GM23338 (cell line): ENCODE measurements at places on chromosomes 4 and X.
A peak's percentile ranks its signal among the peaks of the same experiment; 100 is the strongest.

GRCh38 chrX:118948270-118948669 is 26.1 kb upstream of the LONRF3 start:
- no peak for DNase-seq

- DNase-seq = no peak
Observed at GRCh38 chr4:123922847-123923246, 526.3 kb downstream of the SPRY1 start.

DNA sequence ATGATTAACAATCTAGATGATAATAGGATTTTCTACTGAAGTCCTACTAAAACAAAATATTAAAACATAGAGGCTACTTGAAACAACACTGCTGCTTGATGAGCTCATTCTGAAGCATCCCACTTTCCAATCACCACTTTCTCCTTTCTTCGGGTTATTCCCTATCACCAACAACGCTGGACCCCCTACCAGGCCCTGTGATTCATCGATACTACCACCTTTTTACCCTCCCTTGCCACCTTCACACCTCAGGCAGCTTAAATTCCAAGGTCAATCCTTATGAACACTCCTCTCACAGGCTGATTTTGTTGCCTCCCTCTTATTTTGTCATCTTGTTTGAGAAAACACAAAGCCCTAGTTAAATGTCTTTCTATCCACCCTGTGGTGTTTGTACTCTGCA is 102.6 kb downstream of the IQCM start:
- peak; percentile 7 for DNase-seq

GRCh38 chrX:40097504-40098263 is at the start of gene BCOR:
TSS of gene BCOR (minus strand) at chrX:40097958. CDS start at chrX:40077929, 20,029 bp downstream.
- peak; percentile 70 for DNase-seq

- no peak for DNase-seq
Observed at GRCh38 chrX:103279624-103280023, 3.1 kb upstream of the TCEAL5 start.

DNA sequence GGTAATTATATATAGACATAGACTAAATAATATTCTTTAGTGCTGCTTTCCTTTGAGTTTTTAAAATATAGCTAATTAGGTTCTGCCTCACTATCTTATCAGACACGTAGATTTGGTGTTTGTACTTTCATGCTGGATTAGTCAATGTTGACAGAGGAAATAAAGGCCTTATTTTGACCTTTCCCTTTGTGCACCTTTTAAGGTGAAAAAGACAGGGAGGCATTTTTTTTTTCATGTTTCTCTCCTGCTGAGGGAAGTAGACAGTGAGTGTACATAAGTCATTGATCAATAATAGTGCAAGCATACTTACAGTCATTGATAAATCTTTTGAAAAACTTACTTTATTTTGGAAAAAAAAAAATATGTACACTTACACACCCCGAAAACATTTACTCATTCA is 467.8 kb downstream of the GRXCR1 start:
- no peak for DNase-seq

- no peak for DNase-seq
Observed at GRCh38 chr4:7964459-7964858, 24.8 kb upstream of the AFAP1 start.

DNA sequence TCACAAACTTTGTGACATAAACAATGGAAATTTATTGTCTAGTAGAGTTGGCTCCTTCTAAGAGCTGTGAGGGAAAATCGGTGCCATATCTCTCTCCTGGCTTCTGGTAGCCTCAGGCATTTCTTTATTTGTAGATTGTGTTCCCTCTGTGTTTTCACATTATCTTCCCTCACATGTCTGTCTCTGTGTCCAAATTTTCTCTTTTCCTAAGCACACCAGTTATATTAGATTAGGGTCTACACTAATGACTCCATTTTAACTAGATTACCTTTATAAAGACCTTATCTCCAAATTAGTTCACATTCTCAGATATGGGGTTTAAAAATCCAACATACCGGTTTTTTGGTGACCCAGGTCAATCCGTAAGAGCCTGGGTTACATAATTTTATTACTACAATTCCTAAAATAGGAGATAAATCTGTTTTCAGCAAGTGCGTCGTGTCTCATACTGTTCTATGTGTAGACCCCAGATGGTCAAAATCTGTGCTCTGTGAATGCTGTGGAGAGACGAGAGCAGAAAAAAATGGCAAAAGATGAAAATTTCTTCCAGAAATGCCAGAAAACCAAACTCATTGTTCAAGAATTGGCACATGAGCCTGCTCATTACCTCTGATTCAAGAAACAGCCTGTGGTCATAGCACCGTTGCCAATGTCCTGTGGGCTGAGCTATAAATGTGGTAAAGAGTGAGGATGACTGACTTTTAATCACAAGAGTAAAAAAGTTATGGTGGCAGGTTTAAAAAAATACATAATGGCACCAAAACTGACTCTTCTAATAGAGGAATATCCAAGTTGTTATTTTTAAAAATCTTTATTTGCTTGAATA is 574.7 kb downstream of the PCDH7 start:
- no peak for DNase-seq

- DNase-seq = no peak
Observed at GRCh38 chrX:63963095-63963784, 178.2 kb upstream of the ARHGEF9 start.

GRCh38 chrX:29090811-29091210 is 503.6 kb downstream of the IL1RAPL1 start:
- DNase-seq = peak; percentile 12

DNA sequence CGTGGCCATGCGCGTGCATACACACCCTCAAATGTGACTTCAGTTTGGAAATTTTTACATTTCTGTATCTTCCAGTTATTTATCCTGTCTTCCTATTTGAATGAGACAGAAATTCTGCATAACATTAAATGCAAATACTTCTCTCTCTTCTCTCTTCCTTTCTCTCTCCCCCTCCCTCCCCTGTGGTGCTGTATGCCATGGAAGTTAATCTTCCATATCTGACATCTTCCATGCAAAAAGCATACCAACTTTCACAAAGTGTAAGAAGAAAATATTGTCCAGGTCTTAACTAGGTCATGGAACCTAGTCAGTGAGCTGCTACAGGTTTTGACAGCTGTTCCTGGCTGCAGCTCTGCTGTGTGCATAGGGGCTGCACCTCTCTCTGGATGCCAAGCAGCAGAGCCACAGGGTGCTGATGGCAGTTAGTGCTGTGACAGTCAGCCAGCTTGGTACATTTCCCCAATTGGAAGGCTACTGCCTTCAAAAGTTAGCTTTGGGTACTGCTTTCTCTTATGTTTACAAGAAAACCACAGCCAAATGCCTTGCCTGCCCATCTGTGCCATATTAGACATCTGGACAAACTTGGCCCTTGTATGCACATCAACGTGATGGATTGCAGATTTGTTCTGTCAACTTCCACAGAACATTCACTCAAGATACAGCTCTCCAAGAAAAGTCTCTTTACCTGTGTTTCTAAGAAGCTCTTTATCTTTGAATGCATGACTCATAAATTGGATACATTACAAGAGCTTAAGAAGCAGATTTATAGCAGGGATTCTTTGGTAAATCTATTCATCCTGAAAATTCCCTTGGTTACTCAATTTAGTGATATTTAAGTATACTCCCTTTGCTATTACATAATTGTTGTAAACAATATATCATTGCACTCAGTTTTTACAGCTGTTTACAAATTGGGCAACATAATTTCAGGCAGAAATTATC is 623.8 kb downstream of the EPHA5 start:
- DNase-seq = no peak

GRCh38 chr4:54695788-54696187 is 38.0 kb downstream of the KIT start:
- no peak for DNase-seq

DNA sequence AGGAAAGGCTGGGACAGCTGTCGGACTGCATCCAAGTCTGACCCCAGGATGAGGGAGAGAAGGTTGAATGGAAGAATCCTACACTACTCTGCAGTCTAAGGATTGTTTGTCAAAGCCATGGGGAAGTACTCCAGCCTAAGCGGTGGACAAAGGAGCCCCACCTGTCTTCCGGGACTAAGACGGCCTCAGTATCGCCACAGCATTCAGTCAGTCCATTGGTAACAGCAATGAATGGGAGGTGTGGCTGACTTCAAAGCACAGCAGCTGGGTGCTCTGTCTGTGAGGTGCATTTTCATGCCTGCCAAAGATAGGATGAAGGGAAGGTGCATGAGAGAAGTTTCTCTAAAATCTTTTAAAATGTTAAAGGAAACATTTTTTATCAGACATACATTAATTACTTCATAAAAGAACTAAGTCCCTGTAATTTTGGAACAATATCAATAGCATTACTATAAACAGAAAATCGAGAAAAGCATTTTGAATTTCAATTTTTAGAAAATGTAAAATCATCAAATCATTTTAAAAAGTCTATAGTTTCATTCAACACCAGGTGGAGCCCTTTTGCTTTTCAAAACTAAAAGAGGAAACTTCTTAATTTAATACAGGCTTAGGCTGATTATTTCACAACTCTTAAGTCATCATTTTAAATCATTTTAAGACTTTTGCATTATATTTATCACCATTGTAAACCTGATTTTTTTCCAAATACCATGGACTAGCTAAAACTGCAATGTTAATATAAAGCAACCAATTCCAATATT is 27.6 kb upstream of the INTU start:
- peak; percentile 92 for DNase-seq

- peak; percentile 45 for DNase-seq
Observed at GRCh38 chrX:99857455-99857854, 552.6 kb downstream of the PCDH19 start.

DNA sequence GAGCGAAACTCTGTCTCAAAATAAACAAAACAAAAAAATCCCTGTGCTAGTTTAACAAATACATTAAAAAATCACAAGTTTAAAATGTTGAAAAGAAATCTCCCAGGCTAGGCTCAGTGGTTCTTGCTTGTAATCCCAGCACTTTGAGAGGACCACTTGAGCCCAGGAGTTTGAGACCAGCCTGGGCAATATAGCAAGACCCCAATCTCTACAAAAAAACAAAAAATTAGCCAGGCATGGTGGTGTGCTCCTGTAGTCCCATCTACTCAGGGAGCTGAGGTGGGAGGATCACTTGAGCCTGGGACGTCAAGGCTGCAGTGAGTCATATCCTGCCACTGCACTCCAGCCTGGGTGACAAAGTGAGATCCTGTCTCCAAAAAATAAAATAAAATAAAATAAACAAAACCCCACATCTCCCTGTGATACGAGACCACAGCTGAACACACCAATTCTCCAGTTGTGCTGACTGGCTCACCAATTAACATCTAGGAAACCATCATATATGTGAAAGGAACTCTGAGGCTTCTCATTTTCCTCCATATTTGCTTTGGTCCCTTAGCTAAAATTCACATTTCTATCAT is 7.3 kb downstream of the RPS4X start:
- DNase-seq = no peak

GRCh38 chrX:70354716-70355115 is 64.8 kb downstream of the KIF4A start:
- no peak for DNase-seq

- DNase-seq = peak; percentile 35
Observed at GRCh38 chr4:182556580-182556979, 313.4 kb downstream of the TENM3 start.

GRCh38 chrX:110331444-110332030 is 13.7 kb upstream of the AMMECR1 start:
- DNase-seq = no peak

DNA sequence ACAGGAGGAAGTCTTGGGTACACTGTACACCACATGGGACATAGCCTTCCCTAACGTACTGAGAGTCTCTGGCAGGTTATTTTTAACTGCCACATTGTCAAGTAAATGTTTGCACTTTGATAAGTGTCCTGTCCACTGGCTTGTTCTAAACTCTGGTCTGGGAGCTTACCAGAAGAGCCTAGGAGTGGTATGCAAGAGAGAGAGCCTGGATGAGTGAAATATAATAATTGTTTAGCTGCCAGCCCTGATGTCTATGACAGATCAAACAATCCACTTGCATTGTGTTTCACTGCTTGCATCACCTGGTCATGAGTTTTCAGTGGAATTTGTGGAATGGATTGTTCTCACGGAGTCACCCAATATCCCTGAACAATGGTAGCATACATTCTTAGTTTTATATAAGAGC is 91.6 kb downstream of the SHROOM3 start:
- DNase-seq = no peak

- no peak for DNase-seq
Observed at GRCh38 chr4:165877286-165877685, 4.2 kb downstream of the TLL1 start.

DNA sequence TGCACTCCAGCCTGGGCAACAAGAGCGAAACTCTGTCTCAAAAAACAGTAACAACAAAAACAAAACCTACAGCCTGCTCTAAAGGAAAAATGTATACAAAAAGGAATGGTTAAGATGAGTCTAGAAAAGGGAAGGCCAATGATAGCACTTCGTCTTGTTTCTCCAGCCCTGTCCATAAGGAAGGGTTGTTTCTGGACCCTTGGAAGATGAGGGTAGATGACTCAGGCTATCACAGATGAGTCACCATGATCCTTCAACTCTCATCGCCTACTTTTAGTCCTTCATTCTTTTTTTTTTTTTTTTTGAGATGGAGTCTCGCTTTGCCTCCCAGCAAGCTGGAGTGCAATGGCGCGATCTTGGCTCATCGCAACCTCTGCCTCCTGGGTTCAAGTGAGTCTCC is 8.8 kb downstream of the PLA2G12A start:
- no peak for DNase-seq

- no peak for DNase-seq
Observed at GRCh38 chr4:124934916-124935315, 222.4 kb upstream of the ANKRD50 start.

GRCh38 chr4:142532054-142532453 is 314.0 kb downstream of the INPP4B start:
- DNase-seq = peak; percentile 21
